HEK293T (cell line): ENCODE measurements at places on chromosomes 1 and 21.

DNA sequence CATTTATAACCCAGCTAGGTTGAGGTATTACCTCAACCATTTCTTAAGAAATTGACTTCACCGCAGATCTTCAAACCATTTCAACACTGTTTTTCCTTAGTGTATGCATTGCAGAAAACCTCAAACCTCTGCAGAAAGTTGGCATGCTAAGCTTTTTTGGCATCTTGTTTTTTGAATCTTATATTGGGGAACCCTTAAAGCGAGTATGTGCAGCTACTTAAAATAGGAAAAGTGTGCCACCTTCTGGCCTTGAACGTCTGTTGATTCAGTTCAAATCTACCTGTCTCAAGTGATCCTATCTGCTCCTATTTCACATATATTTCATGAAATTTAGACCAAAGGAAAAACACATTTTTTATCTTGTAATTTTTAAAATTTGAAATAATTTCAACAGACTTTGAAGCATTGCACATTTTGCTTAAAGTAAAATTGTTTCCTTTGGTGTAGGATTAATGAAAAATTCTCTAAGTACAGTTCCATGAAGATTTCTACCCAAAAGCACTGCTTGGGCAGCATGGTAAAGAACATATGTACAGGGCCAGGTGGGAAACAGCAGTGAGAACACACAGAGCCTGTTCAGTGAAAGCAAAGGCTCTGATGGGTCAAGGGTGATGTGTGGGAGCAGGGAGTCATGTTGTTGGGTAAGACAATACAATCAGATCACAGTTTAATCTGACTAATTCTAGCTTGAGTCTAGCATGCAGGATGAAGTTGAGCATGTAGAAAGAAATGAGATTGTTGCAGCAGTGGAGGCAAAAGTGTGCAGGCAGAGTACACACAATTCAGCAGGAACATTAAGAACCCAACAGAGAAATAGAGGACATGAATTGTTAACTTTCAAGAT is 17.2 kb downstream of the HENMT1 start:
- DNase-seq: peak; percentile 57

DNA sequence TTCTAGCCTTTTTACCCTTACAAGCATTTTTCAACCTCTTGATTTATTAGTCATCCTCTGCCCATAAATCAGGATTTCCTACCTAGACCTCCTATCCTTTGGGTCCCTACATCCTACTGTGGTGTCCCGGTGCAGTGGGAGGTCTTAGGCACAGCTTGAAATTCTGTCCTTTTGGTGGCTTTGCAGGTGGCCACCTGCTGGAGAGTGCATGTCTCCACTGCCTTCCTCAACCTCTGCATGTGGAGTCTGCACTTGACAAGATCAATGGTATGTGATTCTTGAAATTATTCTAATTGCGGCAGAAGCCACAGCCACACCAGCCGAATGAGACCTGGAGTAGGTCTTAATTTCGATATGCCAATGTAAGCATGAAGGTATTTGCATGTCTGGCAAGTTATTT is 11.4 kb upstream of the KCNA3 start:
- DNase-seq: no peak

- peak; percentile 15 for DNase-seq
Measured at GRCh38 chr21:25421321-25422028, 185.8 kb downstream of the MRPL39 start.

GRCh38 chr1:47226839-47227215 is 5.2 kb downstream of the TAL1 start:
- no peak for DNase-seq

- no peak for DNase-seq
Measured at GRCh38 chr1:47229886-47230691, 1.9 kb downstream of the TAL1 start.

DNA sequence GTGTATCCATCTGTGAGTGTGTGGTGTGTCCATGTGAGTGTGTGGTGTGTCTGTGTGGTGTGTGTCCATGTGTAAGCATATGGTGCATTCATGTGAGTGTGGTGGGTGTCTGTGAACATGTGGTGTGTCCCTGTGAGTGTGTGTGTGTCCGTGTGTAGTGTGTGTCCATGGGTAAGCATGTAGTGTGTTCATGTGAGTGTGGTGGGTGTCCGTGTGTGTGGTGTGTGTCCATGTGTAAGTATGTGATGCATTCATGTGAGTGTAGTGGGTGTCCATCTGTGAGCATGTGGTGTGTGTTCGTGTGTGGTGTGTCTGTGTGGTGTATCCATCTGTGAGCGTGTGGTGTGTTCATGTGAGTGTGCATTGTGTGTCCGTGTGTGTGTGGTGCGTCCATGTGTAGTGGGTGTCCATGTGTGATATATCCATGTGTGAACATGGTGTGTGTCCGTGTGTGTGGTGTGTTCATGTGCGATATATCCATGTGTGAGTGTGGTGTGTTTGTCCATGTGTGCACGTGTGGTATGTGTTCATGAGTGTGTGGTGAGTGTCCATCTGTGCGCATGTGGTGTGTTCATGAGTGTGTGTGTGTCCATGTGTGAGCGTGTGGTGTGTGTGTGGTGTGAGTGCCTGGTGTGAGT is 12.3 kb downstream of the SLC19A1 start:
- DNase-seq: no peak

DNA sequence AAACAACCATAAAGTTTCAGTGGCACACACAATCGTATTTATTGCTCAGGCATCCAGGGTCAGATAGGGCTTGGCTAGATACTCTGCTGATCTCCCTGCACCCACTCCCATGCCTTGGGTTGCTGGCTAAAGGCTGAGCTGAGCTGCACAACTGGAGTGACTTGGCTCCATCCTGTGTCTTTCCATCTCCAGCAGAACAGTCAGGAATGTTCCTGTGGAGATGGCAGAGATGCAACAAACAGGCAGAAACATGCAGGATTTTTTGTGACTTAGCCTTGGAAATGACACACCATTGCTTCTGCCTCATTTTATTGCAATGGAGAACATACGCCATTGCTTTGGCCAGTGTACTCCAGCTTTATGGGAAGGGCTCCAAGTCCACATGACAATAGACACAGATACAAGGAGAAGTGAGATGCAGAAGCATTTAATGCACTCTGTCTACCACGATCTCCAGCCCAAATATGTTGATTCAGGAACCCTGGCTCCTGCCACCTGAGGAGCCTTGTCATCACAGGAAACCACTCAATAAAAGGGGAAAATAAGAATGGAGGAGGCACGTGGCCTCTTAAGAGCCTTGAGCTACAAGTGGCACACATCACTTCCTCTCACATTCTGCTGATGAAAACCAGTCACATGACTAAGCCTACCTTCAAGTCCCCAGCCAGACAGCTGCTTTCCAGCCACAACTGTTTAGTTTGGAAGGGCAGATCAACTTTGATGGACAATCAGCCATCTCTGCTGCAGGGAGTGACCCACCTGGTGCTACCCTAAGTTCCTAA is 10.1 kb upstream of the GUCA2B start:
- DNase-seq: no peak

- no peak for DNase-seq
Measured at GRCh38 chr1:244841273-244841927, 5.9 kb downstream of the COX20 start.

- DNase-seq: no peak
Measured at GRCh38 chr1:24999426-24999825, 69.3 kb upstream of the RUNX3 start.

DNA sequence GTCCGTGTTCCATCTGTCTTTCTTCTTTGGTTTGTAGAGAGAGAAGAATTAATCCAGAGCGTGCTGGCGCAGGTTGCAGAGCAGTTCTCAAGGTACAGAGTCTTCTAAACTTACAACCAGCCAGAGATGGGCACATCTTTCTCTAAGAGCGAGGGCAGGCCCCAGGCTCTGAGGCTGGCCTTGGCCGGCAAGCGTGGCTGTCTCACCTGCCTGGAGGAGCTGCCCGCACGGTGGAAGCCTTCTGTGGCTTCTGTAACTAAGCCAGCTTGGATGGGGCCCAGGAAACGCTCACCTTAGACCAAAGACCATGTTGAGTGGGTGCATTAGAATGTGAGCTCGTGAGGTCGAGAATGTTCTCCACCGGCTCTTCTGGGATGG is 78.6 kb downstream of the PDE9A start:
- no peak for DNase-seq

DNA sequence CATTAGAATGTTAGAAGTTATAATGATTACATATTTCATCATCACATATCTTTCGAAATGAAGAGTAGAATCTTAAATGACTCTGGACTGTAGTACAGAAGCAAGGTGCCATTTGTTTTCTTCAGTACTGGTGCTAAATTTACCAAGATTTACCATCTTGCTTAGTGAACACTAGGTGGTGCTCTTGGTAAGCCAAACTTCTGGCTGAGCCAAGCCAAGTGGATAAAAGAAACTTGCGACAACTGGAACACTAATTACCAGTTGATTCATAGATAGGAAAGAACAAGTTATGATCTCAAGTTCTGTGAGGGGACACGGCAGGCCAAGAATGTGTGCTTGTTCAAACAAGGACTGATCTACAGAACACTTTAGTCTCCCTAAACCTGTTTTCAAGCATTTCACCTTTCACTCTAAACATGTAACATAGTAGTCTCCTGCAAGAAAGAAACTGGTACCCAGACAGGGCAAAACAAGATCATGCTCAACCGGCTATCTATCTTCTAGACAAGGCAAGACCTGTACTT is 19.8 kb downstream of the SPRTN start:
- peak; percentile 69 for DNase-seq

DNA sequence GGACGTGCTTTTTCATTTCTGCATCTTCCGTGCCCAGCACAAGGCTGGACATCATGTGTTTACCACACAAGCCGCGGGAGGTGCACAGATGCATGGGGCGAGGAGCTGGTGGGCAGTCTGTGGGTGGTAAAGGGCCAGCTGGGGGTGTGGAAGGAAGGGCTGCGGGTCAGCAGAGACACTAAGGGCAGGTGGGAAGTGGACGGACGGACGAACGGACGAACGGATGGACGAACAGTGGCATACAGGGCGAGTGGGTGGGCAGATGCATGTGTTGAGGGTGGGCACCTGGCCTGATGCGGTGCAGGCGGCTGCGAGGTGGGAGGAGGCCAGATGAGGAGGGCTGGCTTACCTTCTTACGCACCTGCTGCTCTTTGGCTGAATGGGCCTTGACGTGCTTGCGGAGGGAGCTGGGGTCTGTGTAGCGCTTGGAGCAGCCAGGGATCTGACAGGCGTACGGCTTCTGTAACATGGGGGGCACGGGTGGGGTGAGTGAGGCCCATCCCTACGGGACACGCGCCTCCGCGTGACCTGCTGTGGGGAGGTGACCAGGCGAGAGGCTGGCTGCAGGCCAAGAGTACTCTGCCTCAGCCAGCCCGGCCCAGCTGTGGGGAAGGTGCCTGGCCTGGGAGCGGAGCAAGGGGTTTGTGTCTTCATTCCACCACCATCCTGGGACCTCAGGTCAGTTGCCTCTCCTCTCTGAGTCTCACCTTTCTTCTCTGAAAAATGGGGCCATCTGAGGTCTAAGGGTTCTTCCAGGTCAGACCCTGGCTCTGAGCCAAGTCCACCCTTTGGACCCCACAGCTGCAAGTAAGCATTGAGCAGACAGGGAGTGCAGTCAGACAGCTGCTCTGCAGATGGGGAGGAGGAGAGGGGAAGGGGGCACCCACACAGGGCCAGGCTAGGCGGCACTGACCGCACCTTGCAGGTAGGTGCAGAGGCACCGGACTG is 65.5 kb downstream of the DMRTB1 start:
- no peak for DNase-seq

- no peak for DNase-seq
Measured at GRCh38 chr1:23371987-23372880, 2.6 kb upstream of the ZNF436 start.

- DNase-seq: no peak
Measured at GRCh38 chr1:95924684-95925083, 690.7 kb downstream of the RWDD3 start.

DNA sequence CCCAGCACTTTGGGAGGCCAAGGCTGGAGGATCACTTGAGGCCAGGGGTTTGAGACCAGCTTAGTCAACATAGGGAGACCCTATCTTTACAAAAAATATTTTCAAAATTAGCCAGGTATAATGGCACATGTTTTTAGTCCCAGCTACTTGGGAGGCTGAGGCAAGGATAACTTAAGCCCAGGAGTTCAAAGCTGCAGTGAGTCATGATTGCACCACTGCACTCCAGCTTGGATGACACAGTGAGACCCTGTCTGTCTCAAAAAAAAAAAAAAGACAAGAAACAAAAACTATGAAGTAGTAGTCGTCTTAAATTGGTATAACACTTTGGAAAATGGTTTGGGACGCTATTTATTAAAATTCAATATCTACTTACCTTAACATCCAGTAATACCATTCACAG is 7.7 kb downstream of the AIM2 start:
- no peak for DNase-seq

GRCh38 chr1:81921851-81922462 is 121.2 kb downstream of the ADGRL2 start:
- no peak for DNase-seq

DNA sequence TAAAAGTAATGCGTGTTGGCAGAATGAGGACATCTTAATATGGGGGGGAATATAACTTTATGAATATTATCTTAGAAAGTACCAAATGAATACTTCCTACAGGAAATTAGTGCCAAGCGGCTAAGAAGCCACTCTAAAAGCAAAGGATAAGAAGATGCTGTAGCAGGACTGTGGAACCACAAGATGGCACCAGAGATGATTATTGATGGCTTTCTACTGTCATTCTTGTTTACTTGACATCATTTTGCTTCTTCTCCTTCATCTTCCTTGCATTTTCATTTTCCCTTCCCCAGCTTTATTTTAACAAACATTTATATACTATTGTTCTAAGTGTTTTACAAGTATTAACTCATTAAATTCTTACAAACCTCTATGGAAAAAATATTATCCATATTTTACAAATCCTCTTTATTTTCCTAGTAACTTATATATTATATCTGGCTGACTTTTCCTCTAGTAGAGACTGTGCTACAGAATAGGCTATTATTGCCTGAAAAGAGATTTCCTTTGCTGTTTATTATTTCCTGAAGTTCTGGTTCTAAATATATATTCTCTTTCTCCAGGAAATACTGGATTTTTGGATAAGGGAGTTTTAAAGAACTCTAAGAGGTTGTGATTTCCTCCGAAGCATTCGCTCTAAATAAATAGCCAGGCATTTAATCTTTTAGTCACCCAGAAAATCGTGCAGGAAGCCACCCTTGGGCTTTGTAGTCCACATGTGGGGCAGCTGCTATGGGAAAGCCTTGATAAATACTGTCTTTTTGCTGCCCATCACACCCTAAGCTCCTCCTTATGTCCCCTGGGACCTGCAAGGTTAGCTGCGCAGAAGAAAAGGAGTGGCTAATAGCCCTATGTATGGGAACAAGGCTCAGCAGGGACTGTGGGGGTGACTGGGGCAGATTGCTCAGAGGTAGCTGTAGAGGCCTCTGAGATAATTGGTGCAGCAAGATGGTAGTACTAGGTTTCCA is 69.8 kb downstream of the TPR start:
- peak; percentile 57 for DNase-seq

DNA sequence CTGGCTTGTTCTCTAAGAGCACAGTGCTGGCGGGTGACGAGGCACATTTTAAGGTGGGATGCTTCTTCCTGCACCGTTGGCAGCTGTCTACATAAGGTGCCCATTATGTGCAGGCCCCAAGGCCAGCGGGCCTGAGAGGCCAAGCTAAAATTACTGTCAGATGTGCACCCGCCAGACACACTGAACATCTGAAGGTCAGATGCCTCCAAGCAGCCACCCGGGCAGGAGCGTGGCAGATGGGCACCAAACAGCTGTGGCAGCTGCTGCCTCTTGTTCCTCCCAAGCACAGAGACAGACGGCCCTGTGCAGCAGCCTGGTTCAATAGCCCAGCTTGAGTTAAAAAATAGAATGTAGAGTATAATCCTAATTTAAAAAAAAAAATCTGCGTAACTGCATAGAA is 211.9 kb upstream of the EDN2 start:
- no peak for DNase-seq
